Inflammatory macrophage (primary cell): ENCODE measurements at places on chromosomes 6 and 20.

GRCh38 chr6:126341126-126341525 lies 1.2 kb downstream of the CENPW start:
- DNase-seq, result no peak

GRCh38 chr6:36039112-36039511 lies 11.5 kb downstream of the MAPK14 start:
- DNase-seq, result no peak

DNA sequence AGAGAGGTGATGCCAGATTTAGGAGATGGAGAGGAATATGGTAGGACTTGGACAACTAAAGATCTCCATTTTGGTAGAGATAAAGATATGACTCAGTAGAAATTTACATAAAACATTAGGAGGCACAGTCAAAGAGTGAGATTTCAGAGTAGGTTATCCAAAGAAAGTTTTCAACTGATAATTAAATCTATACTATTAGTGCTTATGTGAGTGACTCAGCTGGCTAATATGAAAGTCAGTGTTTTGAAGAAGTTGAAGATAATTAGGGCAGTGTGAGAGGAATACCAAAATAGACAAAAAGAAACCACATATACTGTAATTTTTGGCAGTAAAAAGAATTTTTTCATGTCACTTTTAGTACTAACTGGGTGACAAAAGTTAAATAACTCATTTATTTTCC lies 712.8 kb upstream of the HS3ST5 start:
- no peak for DNase-seq

DNA sequence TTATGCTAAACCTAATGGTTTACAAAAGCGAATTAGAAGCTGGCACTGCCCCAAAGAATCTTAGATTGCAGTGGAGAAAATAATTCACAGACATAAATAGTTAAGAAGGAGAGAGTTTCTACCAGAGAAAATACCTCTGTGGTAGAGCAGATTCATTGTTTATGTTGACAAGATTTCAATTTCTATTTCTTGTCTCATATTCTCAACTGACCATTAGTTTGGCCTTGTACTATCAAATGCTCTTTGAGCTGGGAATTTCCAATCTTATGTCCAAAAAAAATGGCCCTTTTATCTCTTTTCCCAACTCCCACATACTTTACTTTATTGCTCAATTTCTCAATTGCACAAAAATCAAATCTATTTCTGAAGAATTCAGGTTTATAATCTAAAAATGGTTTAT lies 804.1 kb upstream of the CITED2 start:
- no peak for DNase-seq

GRCh38 chr20:1934721-1935573 lies 39.7 kb downstream of the SIRPA start:
- peak; percentile 61 for DNase-seq

GRCh38 chr6:134706806-134707205 lies 243.1 kb downstream of the ALDH8A1 start:
- no peak for DNase-seq

DNA sequence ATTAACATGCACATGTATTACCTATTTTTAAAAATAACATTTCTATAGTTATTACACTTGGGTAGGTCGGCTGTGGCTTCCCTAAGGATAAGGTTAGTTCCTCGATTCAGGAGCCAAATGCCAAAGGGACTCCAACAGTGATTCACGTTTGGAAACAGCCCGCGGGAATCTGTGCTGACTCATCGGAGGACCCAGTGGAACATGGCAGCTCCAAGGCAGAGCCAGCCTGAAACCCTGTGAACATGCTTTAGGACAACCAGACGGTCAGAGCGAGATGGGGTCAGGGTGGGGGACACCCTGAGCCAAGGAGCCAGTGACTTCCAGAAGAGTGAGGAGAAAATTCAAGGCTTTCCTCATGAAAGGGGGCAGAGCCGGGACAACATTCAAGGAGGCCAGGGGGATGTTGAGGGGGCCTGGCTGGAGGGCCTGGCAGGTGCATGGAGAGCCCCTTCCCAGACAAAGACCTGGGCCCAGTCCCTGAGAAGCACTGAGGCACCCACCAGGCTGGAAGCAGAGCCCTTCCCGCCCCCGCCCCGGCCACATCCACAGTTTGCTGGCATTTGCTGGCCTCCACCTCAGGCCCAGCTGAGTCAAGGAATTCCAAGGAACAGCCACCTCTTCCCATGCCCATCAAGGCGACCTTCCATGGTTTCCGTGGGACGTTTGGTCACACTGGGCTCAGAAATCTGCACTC lies 133.2 kb downstream of the SNX5 start:
- DNase-seq, result no peak

- no peak for DNase-seq
These were observed 15.8 kb downstream of the NFATC2 start for GRCh38 chr20:51526754-51527153.

- DNase-seq, result no peak
These were observed 17.4 kb downstream of the HSF2 start for GRCh38 chr6:122416825-122417224.

DNA sequence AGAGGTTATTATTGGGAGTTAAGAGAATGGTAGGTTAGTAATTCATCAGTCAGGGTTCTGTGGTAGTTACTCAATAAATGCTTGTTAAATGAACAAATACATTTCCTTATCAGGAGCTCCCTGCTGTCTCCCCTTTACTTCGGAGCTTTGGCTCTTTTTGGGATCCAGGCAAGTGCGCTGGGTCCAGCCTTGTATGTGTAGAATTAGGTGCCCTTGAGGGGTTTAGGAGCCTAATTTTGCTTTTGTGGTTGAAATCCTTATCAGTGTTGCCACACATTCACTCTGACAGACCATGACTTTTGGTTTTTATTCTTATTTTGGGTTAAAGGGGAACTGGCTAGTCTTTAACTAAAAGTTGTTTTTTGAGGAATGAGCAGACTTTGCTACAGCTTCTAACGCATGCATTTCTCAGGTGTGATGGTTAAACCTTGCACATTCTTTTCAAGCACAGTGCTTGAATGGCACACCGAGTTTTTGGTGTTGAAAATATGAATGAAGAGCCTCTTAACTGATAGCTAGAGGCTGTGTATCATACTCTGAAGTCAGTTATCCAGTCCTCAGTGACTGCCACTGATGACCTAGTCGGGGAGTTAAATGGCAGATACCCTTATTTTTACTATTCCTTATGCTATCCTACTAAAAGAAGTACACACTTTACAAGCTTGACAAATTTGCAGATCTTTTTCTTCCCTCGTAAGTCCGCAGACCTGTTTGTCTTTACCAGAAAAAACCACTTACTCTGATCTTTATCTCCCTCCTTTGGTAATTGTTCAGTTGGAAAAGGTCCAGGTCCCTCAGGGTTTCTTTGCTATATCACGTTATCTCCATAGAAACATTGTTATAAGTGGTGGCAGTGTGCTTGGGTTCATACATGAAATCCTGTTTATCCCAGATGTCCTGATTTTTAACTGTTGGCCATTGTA lies 50.7 kb upstream of the PLCG1 start:
- DNase-seq, result peak; percentile 12
